ENCODE measurements at places on chromosomes 4 and X.

GRCh38 chrX:135086197-135086854, 34.0 kb downstream of the ETDB start:
- DNase-seq: no peak

GRCh38 chr4:77052352-77052751, 23.4 kb downstream of the CCNI start:
- no peak for DNase-seq

DNA sequence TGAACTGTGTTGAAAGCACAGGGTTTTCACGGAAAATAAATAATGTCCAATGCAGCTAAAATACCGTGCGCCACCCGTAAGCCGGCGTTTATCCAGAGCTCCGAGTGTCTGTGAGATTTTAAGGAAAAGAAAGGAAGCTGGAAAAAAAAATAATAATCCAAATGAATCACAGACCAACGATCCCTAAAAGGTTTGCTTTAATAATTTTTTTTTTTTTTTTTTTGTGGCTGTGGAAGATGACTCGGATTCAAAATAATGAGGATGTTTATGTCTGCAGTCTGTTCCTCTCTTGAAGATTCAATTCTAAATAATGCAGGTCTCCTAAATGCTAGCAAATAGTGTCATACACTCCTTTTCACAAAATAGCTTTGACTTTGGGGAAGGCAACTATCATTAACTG, 84.6 kb upstream of the PPP2R3B start:
- no peak for DNase-seq

GRCh38 chr4:48295116-48295515, 25.5 kb upstream of the TEC start:
- no peak for DNase-seq

DNA sequence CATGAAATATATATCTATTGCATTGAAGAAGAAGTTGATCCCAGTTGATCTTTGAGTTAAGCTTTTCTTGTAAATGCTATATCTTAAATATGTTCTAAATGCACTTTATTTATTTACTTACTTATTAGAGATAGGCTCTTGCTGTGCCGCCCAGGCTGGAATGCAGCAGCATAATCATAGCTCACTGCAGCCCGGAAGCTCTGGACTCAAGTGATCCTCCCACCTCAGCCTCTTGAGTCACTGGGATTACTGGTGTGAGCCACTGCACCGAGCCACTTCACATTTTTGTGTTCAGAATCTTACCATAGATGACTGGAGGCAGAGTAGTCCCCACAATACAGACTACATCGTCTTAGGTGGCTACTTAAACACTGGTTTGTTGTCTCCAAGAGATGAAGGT, 324.3 kb upstream of the SLIT2 start:
- no peak for DNase-seq

DNA sequence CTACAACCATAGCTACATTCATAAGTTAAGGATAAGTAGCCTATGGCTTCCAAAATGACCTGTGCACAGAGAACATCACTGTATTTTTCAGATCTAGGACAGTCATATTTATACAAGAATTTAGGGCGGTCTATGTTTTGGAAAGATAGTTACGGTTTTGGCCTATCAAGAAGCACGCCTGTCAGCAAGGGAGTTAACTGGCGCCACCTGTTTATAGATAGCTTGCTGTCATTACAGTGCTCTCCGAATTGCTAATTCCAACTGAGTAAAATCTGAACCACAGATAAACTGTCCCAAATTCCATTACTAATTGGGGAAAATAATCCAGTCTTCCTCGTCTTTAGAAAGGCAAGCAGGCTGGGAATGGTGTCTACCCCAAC, 646 bp downstream of the ABCB7 start:
- no peak for DNase-seq

DNA sequence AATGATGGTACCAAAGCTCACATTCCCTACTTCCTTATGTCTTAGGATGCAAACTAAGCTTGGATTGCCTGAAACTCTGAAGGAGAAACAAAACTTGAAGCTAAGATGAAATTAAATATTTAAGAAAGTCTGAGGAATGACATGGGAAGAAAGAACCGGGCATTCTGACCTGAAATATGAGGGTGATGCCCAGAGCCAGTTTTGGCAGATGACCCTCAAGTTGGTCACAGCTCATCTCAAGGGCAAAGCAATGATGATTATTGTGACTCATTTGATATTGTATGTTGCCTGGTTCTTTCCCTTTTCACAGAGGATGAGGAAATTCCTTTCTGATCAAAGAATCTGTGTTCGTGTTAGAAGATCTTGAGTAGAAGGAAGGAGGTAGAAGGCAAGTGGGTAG, 96.0 kb upstream of the NHS start:
- no peak for DNase-seq

DNA sequence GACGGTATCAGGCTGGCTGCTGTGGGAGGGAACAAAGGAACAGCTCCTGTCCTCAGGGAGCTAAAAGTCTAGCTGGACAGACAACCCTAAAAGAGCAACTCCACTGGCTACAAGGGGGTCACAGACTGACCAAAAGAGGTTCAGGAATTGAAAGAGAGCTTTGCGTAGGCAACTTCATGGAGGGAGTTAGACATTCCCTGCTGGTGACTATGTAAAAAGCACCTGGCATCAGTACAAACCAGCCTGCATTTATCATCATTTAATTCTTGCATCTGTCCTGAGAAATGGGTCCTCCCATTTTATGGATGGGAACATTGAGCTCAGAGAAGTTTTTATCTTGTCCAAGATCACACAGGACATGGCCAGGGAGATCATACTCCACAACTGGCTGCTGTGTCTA, 1.4 kb upstream of the LGI2 start:
- no peak for DNase-seq

GRCh38 chrX:110310896-110311295, 7.0 kb downstream of the AMMECR1 start:
- no peak for DNase-seq

DNA sequence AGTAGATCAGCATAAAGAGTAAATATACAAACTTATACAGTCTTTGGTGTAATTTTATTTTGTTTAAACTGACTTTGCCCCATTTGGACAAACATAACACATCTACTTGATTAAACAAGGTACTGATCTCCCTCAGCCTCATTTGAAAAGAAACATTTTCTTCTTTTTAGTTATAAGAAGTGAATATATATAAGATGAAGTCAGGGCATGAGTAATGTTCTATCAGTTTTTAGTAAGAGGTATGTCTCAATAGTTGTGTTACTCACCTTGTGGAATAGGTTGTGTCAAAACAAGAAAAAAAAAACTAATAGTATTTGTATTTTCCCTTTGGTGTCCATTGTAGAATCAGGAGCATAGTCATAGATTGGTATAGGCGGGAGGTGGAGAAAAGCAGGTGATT, 327.4 kb downstream of the RPA4 start:
- no peak for DNase-seq

DNA sequence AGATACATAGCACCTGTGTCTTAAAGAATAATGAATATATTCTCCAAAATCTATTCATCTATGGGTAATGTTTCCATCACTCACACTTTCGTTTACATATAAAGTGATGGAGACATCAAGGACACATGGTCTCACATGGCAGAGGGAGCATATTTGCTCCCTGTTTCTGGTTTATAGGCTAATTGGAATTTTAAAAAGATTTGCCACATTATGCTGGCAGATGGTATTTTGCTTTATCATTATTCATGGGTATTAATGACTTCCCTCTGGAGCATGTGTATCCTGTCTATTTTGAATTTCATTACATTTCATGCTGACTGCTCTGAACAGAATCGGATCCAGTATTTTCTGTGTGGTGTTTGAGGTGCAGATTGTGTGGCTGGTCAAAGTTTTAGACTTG, 79.0 kb downstream of the PDGFRA start:
- DNase-seq: no peak

DNA sequence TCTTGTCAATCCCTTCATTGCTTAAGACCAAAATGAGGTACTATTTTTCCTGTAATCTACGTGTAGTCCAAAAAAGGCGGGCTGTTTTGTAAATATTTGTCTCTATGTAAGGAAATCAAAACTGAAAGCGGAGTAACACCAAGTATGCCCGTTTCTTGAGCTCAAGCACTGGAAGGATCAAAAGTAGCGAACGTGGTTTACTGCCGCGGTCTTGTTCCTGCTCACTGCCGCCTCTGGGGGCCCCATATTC, 71.5 kb downstream of the AFF1 start:
- no peak for DNase-seq

DNA sequence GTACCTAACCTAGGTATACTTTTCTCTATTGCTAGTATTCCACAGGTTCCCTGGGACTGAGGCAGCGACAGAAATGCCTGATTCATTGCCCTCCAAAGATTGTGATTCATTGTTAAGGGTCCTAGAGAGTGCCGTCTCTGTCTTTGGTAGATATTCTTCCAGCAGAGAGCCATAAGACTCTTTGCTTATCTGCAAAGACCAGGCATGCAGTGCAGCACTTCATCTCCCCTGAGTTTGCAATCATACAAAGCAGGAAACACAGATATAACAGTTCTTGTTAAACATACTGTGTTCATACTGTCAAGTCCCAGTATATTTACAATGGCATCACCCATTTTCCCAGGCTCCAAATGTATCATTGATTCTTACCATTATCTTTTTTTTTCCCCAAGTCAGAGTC, 47.7 kb downstream of the KLF8 start:
- no peak for DNase-seq

DNA sequence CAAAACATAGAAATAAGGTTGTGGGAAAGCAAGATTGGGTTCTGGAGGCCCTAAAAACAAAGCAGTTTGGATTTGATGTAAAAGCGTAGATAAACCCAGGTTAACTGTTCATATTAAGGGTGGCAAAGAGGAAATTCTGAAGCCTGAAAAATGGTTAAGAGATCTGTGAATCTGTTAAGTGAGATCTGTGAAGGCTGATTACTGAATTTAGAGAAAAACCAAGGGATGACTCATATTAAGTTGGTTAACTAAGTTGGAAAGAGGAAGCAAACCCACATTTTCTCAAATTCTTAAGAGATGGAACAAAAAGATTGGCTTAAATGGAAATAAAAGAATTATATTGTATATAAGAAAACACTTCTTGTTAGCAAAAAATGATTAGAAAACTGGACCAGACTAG, 22.8 kb downstream of the GPAT3 start:
- no peak for DNase-seq

- no peak for DNase-seq
Observed at GRCh38 chr4:173839865-173840264, 309.8 kb upstream of the HAND2 start.

GRCh38 chr4:2733001-2733843, 22.9 kb downstream of the TNIP2 start:
- no peak for DNase-seq

GRCh38 chrX:119659522-119659921, 33.4 kb downstream of the SEPTIN6 start:
- DNase-seq: no peak

- no peak for DNase-seq
Observed at GRCh38 chrX:112779139-112779538, 61.5 kb downstream of the AMOT start.

DNA sequence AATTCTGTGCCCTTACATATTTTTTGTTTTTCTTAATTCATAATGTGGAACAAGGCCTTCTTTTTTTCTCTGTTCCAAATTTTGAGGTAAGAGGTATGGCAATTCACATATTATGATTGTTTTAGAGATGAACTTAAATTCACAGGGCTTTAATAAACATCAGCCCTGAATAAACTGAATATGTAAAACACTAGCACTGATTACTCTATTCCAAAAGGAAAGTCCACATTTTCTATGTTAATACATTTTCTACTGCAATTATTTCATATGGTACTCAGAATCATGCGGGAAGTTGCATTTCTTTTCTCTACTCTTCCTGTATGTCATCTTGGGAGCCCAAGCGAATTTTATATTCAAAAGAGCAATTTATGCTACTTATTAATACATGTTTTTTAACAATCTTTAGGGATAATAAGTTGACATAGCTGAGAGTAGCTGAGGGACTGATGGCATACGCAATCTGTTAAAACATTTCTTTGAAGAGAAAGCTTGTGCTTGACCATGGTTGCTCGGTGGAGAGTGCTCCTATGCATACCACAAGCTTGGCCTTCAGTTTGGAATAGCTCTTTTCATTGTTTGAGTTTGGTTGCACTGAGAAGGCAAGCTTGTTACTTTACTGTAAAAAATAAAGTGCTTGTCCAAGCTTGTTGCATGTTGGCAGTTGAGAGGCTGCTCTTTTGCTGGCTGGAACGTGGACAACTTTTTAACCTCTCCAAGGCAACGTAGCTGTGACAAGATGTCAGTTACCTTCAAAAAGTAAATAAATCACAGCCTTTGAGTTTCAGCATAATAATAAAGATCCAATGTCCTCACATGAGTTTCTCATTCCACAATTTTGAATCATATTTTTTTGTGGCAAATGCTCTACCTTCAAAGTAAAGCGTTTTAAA, 196.3 kb upstream of the SPRY1 start:
- no peak for DNase-seq

- DNase-seq: no peak
Observed at GRCh38 chr4:69757464-69757863, 3.0 kb downstream of the SULT1B1 start.

- no peak for DNase-seq
Observed at GRCh38 chr4:164192844-164193243, 561.1 kb upstream of the SMIM31 start.

DNA sequence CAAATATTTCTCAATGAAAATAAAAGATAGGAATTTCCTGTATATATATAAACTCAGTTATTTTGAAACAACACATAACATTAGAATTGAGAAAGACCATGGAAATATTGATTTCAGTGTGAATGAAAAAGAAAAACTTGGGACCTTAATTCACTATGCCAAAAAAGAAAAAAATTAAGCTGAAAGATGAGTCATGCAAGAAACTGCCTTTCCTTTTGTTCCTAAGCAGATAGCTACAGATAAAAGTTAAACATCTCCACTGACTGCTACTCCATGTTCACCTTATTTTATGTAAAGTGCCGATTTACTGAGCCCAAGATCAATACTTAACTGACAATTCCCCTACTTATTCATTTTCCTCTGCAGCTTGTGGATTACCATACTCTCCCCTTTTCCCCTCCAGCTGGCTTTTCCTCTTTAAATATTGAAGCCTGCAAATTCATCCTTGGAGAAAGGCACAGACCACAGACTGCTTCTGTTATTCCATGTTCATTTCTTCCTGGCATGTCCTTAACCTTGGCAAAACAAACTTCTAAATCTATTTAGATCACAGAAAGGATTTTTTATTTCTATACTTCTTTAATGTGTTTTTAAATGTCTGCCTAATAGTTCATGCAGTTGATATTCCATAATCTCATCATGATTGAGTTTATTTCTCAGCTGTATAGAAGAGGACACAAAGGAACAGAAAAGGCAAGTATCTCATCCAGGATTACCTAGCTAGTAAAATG, 40.5 kb upstream of the YTHDC1 start:
- no peak for DNase-seq

- no peak for DNase-seq
Observed at GRCh38 chr4:42566835-42567234, 90.1 kb downstream of the ATP8A1 start.

- no peak for DNase-seq
Observed at GRCh38 chr4:113943863-113944262, 35.6 kb downstream of the ARSJ start.

DNA sequence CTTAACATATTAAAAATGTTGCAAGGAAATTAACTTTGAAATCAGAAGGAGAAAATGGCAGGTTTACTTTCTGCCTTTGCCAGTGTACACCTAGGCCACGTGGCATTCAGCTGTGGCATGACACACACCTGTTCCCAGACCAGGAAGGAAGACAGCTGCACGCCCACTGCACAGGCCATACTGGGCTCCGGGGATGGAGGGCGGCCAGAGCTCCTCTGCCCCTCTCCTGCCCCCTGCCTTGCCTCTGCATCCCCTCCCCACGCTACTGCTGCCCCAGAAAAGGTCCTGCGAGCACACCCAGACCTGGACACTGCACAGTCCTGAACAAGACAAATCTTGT, 68.4 kb downstream of the GATB start:
- DNase-seq: no peak

GRCh38 chr4:173934201-173934600, 349.3 kb downstream of the FBXO8 start:
- no peak for DNase-seq

Measured in amygdala (tissue), 56 donors.